H9 (cell line): ENCODE measurements at places on chromosomes 2 and 18. TPM values are rescaled to one million over a fixed set of nuclear protein-coding genes. Genes with fewer than 3 reads are reported as not detected.

GRCh38 chr2:48423376-48423775 is 106.6 kb upstream of the STON1 start:
- no peak for DNase-seq

Gene LGALSL
- total RNA-seq: 20.4 and 23.8 TPM in 2 replicates

- no peak for DNase-seq
Measured at GRCh38 chr18:62435435-62436031, 87.3 kb upstream of the ZCCHC2 start.

DNA sequence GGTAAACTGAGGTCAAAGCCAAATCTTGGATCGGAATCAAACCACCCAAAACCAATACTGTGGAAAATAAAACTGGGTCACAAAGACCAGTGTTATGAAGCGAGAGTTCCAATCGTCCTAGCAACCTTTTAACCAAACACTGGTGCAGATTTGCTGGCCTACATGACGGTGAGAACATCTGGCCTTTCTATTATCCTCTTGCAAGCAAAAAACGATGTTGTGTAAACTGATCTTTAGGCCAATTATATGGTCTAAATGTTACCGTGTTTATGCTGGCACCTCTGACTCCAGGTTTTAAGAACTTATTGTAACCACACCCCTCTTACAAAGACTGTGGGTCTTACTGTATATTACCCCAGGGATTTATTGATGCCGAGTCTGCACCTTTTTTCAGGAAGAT is 145.9 kb downstream of the GFPT1 start:
- DNase-seq: no peak

DNA sequence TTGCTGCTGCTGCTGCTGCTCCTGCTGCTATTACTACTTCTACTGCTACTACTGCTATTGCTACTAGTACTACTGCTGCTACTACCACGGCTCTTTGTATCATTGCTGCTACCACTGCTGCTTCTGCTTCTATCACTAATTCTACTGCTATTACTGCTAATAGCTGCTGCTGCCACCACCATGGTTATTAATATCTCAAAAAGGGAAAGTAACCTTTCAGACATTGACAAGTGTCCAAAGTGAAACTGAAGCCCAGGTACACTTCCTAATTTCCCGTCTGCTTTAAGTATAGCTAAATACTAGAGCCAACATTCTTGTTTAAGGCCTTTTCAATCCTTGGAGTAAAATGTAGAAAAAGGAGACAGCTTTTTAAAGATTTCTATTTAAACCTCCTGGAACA is 45.4 kb upstream of the EHBP1 start:
- DNase-seq: no peak

DNA sequence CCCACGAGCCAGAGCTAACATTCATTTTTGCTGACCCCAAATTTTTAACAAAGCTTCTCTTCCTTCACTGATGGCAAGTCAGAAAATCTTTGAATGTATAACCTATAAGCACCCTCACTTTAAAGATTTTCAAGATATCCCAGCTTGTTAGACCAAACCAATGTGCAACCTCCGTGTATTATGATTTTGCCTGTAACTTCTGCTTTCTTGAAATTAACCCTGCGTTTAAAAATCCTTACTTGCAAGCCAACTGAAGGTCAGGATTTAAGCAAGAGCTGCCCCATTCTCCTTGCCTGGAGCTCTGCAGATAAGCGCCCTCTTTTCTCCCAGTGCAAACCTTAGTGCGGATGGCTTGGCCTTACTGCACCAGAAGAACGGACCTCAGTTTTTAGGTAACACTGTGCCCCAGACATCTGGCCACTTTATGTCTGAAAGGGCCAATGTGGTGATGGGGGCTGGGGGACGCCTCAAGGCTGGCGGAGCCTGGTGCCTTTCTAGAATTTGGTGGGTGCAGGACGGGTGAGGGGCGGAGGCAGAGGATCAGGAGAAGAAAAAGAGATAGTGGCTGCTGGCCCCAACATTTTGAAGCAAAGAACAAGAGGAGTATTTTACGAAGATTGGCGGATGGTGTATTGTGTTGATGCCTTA is 805 bp upstream of the TNFRSF11A start:
- no peak for DNase-seq

Gene AP1S3
- 8.7 and 11.0 TPM in 2 replicates for total RNA-seq

DNA sequence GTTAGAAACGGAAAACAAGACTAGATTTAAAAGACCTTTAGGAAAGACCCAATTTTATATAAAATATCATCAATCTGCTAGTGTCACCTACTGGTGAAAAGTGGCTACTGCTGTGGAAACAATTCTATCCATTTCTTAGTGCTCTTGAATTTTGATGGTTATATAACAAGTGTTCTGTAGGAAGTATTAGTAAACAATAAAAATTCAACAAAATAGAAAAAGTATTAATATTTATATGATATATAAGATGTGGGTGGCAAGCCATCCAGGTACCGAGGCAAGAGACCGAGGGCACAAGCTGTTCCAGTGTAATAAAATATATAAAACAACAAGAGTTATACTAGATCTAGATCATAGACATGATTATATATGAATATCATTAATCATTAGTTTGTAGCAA is 6.2 kb upstream of the TMEM87B start:
- no peak for DNase-seq

GRCh38 chr2:218998414-218999002 is 5.3 kb upstream of the CRYBA2 start:
- DNase-seq: no peak

- no peak for DNase-seq
Measured at GRCh38 chr2:234193977-234194563, 143.6 kb downstream of the SPP2 start.

DNA sequence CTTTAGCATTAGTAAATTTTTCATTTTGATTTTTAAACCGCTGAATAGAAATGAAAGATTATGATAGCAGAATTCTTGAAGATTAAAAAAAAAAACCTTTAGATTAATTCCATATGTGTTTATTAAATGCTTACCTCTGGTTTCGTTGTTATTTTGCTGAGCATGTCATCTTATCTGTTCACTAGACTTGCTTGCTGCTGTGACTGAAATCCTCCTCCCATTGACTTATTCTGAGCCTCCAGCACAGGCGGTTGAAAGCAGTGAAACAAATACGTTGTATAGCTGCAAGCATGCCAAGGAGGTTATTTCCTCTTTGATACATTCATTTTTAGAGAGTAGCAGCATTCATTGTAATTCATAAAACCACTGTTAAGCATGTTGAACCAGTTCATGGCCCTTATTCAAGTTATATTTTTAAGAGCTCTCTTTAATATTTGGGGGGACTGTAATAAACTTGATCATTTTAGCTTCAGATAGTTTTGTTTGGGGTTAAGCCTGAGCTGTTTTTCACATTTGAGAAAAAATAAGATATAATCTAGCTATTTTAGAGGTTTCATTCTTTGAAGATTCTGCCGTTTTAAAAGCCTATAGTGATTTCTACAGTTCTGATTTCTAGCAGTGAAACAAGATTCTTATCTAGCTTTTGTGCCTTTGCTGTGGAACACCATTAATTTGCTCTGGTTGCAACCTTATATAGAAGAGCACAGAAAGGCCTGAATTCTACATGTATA is at the start of gene HTR2B:
Gene HTR2B, minus strand, starts transcription at position 205 of the 731 bp plus-strand sequence. CDS start 1,278 bp downstream, outside the sequence.
- DNase-seq: no peak

Gene NPAS2
- 1.1 and 1.3 TPM in 2 replicates for total RNA-seq

Gene TBR1
- total RNA-seq: 0.24 TPM in 1 of 2 replicates, not detected in the other

- DNase-seq: no peak
Measured at GRCh38 chr2:171274757-171275156, 114.1 kb upstream of the TLK1 start.

DNA sequence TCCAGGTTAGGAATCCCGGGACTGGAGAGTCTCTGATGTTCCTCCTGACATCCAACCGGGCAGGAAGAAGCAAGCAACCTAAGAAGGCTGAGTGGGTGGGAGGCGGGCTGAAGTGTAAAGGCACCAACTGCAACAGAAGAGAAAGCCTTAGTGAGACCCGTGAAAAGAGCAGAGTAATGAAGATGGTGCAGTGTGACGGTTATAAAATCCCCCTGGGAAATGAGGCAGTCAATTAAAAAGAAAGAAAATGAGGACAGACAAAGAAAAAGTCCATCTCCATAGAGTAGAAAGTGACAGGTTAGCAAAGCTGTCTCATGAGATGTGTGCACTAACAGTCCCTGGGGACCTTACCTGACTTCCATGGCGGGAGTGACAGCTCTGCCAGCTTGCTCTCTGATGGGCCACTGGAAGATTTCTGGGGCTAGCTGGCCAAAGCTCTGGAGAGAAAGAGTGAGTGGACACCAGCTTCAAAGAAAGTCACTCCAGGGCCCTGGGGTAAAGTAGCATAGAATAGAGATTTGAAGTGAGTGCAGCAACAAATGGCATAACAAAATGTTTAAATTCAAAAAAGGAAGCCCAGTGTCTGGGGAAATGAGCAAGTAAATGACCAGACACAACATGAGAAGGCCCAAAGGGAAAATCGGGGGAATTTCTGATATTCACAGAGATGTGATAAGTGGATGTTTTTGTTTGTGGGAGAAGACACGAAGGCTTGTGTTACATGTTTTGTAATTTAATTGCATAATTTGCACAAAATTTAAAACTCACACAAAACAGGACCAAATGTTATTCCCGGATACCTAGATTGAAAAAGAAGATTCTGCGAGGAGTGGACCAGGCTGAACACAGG is 44.1 kb upstream of the IGFBP2 start:
- no peak for DNase-seq

Gene RAB6C
- not detected in 2 replicates for total RNA-seq

Gene HS1BP3
- 10.8 and 11.1 TPM in 2 replicates for total RNA-seq

GRCh38 chr2:1502891-1503304 is 89.6 kb downstream of the TPO start:
- DNase-seq: no peak

Gene IL36RN
- not detected in 2 replicates for total RNA-seq

DNA sequence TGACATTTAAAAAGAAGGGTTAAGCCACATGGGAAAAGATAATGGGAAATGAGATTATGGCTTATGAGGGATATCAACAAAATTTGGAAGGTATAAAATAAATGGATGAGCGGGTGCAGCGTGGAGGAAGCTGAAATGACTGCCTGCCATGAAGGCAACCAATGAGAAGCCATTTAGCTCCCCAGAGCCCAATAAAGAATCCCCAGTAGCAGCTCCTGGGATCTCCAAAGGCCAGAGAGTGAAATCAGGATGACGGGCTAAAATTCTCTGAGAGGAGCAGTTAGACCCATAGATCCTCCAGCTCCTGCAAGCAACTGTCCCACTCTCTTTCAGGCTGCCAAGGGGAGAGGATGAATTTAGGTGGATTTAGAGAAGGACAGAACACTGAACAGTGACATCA is 12.9 kb upstream of the MAPRE3 start:
- DNase-seq: no peak

Gene WDCP
- 36.9 and 40.0 TPM in 2 replicates for total RNA-seq

GRCh38 chr18:63177919-63178821 is 141.4 kb downstream of the BCL2 start:
- no peak for DNase-seq
